Hematopoietic multipotent progenitor cell treated with erythropoietin and hydrocortisone succinate and interleukin-3 and kit ligand, for 17 days (in vitro differentiated cells): ENCODE measurements at places on chromosomes 5 and 9.
A peak's percentile ranks its signal among the peaks of the same experiment; 100 is the strongest.

GRCh38 chr5:76737846-76738245 is 21.9 kb downstream of the F2R start:
- DNase-seq: no peak

GRCh38 chr5:59673438-59674058 is 220.0 kb downstream of the PDE4D start:
- DNase-seq: peak; percentile 38

DNA sequence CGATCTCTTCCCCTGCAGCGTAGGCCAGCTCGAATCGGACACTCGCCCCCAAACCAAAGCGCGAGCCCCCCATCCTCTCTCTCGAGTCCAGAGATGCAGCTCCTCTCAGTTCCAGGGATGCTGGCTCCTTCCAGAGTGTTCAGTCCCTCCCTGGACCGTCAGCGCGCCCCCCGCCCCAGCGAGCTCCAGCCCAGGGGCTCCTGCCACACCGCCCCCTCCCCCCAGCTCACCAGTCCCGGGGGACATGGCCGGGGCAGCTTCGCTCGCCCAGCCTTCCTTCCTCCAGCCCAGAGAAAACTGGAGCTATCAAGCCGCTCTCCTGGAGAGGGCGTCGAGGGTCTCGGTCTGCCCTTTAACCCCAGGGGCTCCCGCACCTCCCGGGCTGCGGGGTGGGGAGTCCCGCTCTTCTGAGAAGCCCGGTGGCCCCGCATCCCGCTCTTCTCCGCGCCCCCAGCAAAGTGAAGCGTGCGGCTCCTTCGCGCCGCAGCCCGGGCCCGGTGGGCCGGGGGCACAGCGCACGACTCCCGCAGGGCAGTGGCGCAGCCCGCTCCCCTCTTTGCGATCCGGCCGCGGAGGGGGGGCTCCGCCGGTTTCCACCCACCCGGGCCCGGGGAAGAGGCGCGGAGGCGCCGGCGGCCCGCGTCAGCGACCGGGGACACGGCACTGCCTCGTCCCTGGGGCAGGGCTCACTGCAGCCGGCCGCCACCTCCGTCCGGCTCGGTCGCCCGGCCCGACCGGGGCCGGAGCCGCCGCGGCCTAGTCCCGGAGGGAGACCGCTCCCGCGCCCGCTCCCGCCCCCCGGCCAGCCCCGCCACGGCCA is 587 bp downstream of the MIER3 start:
- peak; percentile 26 for DNase-seq

DNA sequence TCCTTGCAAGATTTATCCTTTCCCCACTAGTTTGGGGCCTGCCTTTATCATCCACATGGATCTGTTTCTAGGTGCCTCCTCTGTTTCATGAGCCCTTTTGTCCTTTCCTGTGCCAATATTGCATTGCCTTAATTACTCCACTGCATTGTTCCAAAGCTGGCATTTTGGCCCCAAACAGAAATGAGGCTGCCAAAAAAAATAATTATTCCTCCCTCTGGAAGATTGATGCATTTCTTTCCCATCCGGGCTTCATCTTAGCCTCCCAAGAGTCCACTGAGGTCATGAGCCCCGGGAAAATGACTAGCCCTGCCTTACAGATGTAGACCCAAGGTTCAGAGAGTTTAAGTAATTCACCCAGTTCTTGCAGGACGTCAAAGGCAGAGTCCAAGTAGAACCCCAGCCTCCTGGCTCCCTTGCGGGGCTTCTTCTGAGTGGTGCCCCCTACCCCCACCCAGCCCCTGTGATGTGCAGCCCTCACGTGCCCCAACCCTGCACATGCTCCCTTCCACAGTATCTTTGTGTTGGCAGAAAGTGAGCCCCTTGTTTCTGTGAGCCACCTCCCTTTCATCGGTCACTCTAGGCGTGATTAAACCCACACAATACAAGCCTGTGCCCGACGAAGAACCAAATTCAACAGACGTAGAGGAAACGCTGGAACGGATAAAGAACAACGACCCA is 62.1 kb downstream of the TMOD1 start:
- DNase-seq: no peak

DNA sequence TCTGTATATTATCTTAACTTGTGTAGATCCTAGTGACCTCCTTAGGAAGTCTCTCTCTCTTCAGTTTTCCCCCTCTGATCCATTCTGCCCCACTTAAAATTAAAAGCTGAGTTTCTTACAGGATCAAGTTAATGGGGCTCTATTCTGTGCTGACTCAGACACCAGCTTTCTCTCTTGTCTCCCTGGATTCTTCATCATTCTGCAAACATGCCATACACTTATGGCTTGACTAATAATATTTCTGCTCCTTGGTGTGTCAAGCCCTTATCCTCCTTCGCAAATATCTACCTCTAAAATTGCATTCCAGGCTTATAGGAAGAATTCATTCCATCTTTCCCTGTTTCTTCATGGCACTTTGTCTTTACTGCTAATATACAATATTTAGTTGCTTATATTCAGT is 18.1 kb downstream of the LRRC70 start:
- no peak for DNase-seq

- DNase-seq: no peak
These were observed 80.2 kb upstream of the IL12B start for GRCh38 chr5:159410480-159410879.

DNA sequence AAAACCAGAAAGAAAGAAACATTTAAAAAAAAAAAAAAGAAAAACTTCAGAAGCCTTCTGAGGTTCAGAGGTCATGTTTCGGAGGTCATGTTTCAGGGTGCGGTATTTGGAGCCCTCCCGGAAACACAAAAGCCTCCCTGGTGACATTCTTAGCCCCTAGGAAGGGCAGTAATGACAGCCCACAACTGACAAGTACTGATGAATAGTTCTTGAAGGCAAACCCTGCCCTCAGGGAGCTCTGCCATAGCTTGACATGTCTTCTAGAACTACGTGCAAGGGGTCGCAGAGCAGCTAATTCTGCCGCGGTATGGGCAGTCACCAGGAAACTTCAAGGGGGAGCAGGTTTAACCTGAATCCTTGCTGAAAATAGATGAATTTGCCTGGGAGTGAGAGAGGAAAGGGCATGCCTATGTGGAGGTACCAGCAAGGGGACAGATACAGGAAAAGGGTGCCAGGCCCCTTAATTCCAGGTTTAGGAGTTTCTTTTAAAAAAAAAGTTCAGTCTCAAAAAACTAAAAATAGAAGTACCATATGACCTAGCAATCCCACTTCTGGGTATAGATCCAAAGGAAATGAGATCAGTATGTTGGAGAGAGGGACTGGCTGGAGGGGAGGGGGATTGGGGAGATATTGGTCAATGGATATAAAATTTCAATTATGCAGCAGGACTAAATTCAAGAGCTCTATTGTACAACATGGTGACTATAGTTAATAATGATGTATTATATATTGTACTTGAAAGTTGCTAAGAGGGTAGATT is 98.4 kb downstream of the C9orf152 start:
- DNase-seq: no peak
